ENCODE measurements at places on chromosomes 1 and 21.
A peak's percentile ranks its signal among the peaks of the same experiment; 100 is the strongest.

DNA sequence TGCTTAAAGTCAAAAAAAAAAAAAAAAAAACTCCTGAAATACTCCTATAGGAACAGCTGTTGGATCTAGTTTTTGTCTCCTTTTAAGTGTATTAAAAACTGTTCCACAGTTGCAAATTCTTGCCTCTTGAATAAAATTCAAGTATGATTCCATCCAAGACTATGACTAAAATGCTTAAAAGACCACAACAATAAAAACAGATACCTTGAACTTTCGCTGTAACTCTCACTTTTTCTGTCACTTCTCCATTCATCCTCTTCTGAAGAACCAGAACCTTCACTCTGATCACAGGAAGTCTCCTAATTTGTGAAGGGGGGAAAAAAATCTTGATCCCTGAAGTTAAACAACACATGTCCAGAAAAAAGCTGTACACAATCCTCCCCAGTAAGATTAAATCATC lies 55.0 kb upstream of the PSMG1 start:
- no peak for DNase-seq

DNA sequence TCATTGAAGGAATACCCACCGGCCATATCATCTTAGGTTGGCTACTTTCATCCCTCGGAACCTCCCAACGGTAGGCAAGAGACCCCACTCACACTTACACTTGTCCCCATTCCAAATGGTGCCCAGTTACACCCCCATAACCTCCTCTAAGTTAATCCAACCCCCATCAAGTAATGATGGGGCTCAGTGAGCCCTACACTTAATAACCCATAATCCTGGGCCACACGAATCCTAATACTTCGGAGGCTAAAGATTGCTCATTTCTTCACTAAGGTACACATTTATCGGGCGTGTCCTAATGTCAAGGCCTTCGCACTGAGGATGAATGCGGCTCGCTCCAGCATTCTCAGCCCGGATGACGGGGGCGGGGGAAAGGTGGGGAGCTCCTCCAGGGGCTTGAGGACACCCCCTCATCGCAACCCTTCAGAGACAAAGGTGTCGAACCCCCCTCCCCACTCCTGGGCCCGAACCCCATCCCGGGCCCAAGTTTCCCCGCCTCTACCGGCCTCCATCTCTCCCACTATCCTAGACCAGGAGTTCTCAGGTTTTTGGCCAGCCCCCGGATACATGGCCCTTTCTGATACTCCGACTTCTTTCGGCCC lies 435 bp downstream of the ILF2 start:
- no peak for DNase-seq

DNA sequence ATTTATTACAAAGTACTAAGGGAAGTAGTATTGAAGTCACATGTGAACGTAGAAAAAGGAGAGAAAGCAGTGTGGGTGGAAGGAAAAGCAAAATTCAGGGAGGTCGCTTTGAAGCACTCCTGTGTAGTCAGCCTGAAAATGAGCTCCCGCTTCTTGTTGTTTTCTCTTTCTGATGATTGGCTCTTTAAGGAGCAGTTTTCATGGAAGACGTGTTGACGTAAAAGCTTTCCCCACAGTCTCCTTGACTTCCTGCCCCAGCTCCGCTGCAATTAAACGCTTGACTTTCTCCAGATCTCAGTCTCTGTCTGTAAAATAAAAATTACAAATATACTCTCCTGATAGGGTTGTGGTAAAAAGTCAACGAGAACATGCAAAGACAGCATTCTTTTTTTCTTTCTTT lies 661.5 kb upstream of the ZP4 start:
- no peak for DNase-seq

DNA sequence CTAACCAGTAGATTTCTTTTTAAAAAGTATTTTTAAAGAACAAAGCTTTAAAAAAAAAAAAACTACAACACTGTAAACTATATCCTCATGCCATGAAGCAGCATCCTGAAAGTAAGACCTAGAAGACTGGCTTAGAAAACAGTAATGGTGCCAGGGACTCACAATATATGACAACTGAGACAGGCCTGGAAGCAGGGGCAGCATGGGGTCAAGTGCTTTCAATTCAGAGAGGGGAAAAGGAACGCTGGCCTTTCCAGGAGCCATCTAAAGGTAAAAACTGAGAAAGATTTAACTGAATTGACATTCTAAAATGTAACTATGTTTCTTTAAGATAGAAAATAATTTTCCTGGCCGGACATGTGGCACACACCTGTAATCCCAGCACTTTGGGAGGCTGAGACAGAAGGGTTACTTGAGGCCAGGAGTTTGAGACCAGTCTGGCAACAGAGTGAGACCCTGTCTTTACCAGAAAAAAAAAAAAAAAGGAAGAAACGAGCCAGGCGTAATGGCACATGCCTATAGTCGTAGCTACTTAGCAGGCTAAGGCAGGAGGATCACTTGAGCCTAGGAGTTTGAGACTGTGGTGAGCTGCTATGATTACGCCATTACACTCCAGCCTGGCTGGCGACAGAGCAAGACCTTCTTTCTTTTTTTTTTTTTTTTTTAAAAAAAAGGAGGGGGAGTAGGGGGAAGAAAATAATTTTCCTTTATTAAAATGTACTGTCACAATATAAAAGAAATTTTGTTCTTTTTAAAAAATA lies 54.1 kb downstream of the SLC35D1 start:
- no peak for DNase-seq

- DNase-seq: no peak
Measured at GRCh38 chr1:96979304-96980268, 258.0 kb downstream of the PTBP2 start.

GRCh38 chr1:36835696-36836095 lies 198.6 kb downstream of the GRIK3 start:
- no peak for DNase-seq

DNA sequence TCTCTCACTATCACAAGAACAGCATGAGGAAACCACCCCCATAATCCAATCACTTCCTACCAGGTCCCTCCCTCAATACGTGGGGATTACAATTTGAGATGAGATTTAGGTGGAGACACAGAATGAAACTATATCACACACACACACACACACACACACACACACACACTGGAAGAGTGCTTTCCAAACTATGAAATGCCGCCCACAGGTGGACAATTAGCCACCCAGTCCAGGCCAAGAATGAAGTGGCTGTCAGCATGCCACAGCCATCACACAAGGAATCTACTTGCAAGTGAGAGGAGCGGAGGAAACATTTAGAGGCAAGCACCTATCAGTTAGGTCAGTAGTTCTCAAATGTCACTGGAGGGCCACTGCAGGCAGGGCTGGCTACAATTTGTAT lies 105.4 kb upstream of the HOOK1 start:
- no peak for DNase-seq

GRCh38 chr1:19395678-19396192 lies 83.6 kb downstream of the SLC66A1 start:
- no peak for DNase-seq

GRCh38 chr1:233662575-233663304 lies 48.8 kb downstream of the KCNK1 start:
- no peak for DNase-seq

DNA sequence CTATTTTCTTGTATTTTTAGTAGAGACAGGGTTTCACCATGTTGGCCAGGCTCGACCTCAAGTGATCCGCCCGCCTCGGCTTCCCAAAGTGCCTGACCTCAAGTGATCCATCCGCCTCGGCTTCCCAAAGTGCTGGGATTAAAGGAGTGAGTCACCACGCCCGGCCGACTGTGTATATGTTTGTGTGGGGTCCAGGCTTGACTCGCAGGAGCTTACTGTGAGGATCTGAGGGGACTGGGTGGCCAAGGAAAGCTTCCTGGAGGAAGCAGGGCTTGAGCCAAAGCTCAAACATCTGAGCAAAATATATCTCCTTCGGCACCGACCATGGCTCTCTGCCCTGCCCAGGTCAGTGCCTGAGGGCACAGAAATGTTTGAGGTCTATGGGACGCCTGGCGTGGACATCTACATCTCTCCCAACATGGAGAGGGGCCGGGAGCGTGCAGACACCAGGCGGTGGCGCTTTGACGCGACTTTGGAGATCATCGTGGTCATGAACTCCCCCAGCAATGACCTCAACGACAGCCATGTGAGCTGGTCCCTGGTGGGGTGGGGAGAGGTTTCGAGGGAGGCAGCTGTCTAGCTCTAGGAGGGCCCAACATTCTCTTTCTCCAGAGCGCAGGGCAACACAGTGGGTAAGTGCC lies 10.5 kb downstream of the PADI3 start:
- no peak for DNase-seq

GRCh38 chr1:228082918-228083870 lies 686 bp downstream of the ARF1 start:
- DNase-seq: no peak

DNA sequence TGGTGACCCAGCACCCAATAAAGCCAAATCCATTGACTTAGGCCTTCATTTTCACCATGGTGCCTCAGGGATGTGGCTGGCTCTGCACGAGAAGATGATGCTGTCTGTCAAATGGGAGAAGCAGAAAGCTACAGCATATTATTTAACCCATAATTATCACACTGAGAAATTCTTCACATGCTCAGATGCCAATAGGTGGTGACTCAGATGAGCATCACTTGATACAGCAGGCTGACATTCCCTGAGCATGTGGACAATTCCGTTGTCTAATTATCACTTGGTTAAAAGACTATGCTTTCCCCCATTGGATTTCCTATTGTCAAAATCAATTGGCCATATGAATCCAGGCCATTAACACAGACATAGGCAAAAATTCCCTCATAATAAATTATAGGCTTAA lies 44.0 kb upstream of the HSD3B1 start:
- no peak for DNase-seq

DNA sequence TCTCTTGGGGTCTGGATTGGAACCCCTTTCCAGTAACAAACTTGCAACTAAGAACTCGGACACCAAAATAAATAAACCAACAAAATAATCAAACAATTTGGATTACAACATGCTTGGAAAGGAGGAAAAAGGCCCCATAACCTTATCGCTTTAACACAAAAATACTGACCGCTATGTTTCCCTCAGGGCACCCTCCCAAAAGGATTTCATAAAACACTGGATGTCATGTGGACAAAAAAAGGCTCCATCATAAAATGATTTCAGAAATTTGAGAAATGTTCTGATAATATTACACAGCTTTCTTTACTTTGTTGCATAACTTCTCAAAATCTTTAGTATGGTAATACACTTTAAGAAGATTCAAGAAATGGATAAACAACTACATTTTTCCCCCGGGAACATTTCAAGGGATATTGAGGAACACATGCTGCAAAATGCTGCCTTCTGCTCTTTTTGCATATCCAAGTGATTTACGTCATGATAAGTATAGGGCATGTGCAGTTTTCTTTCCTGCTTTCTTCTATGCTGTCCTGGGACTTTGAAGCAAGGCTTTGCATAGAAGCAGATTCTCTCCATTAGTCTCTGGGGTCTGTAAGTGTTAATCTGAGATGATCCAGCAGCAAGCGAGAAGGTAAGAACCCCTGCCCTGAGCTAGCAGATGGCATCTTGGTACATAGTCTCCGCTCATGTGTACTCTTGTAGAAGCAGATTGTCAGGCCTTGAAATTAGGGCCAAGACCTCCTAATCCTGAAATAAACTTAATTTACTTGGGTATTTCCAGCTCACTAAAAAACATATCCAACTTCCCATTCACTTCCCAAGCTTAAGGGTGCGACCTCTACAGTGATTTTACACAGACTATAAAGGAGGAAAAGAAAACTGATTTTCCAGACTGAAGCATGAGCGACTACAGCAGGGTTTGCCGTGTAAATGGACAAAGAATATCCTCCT lies 85.5 kb upstream of the KIAA0040 start:
- no peak for DNase-seq

- no peak for DNase-seq
Measured at GRCh38 chr1:193451001-193451400, 264.6 kb upstream of the B3GALT2 start.

GRCh38 chr1:62250126-62250726 lies 55.6 kb downstream of the L1TD1 start:
- no peak for DNase-seq

DNA sequence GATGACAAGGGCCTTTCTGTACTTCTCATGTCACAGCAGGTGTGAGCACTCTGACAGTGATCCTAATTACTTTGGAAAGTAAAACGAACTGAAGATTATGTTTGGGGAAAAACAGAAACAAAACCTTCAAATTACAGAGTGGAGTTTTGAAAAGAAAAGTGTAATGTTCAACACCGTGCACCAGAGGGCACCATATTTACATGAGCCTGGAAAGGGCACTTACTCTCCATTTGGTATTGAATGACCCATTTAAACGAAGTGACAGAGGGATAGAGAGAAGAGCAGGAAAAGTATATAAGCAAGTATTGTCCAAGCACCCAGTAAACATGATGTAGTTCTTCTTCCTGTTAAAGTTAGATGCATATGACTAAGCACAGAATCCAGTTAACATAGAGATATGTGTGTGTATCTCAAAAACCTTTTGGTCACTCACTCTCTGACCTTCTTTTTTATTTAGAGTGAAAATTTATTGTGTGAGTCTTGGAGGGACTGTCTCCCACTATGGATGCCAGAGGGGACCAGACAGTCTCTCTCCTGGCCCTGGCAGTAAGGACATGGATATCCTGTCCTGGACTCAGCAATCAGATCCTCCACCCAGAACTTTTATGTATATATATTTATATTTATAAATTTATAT lies 3.8 kb upstream of the RGSL1 start:
- DNase-seq: peak; percentile 82

DNA sequence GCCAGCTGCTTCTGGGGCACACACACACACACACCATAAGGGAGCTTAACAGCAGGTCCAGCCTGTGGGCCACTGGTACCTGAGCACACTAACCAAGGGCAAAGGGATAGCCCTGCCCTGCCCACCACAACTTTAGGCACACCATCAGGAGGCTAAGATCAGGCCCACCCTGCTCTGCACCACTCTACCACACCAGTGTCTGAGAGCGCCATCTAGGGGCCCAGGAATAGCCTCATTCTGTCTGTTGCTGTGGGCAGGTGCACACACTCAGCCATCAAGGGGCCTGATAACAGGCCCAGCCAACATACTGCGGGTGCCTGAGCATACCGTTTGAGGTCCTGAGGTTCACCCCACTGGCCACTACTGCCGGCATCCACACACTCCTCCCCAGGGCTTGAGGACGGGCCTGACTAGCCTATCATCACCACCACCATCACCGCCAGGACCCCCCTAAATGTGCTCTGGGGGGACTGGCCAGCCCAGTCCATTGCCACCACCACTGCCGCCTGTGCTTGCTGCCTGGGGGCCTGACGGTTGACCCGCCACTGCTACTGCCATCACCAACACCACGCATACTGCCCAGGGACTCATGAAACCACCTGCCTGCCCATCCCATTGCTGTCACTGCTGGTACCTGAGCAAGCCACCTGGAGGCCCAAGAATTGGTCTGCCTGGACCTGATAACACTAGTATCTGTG lies 31.3 kb downstream of the NSL1 start:
- DNase-seq: peak; percentile 64

DNA sequence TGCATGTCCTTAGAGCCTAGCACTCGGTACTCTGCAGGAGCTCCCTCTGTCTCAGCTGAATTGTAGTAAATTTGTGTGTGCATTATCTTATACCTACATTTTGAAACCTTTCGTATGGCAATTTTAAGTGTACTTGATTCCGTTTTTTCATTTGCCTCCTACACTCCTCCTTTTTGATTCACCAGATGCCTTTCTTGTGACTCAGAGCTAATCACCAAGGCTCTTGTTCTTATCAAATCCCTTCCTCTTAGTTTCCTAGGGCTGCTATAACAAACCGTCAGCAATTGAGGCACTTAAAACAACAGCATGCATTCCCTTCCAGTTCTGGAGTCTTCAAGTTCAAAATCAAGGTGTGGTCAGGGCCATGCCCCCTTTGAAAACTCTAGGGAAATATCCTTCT lies 261.0 kb downstream of the ASTN1 start:
- no peak for DNase-seq
